ENCODE measurements at places on chromosomes 7 and 10.

DNA sequence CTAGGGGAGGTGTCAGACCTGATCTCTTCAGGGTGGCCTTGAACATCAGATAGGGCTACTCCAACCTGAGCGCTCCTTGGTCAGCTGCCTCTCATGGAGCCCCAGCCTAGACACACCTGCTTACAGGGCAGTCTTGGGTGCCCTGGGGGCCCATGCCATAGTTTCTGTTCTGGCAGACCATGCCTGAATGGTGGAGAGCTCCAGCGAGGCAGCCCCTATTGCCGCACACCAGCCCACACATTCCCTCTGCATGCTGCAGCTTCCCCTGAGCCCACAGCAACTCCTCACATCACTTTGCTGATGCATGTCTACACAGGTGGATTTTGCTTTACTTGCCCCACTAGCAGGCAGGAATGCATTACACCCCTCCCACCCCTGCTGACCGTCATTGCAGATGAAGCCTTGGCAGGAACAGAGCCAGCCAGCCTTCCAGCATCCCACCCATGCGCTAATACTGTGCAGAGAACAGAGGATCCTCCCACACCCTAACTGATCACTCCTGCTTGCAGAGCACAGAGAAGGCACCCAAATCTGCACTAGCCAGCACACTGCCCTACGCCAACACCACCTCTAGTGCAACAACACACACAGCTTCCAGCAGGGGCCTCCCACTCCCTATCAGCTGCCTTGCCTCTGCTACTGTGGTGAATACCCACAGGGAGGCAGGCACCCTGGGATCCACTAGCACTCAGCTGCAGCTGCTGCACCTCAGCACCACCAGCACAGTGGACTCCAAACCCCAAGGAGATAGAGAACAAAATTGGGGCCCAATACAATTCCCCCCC lies 43.0 kb upstream of the GRM3 start:
- DNase-seq = peak; percentile 39

- DNase-seq = peak; percentile 84
These were observed 1.5 kb downstream of the MKX start for GRCh38 chr10:27743877-27744801.

DNA sequence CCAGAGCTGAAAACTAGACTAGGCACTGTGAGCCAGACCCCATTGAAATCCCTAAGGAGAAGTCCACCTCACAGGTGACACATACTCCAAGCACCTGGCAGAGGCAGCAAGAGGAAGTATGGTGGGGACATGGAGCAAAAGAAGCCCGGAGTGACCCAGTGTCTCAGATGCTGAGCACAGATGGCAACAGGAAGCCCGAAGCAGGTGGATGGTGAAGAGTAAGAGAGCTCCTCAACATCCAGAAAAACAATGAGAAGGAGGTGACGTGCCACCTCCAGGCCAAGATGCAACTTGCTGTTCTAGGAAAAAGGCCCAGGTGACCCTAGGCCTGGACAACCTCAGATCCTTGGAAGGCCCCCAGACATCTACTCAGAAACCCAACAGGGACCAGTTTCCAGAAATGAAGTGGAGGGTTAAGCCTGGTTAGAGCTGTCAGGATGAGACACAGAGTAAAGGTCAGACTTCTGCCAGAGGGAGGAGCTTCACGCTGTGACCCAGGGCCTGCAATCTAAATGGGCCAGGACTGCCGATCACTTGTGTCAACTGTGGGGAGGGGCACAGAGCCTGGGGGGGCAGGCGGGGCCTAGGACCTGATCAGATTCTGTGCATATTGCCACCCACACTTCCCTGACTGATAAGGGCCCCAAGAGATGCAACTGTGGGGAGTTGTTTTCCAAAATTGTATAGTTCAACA lies 2.4 kb upstream of the COBL start:
- DNase-seq = no peak

- peak; percentile 80 for DNase-seq
These were observed 144.0 kb downstream of the RPS24 start for GRCh38 chr10:78177491-78178185.

DNA sequence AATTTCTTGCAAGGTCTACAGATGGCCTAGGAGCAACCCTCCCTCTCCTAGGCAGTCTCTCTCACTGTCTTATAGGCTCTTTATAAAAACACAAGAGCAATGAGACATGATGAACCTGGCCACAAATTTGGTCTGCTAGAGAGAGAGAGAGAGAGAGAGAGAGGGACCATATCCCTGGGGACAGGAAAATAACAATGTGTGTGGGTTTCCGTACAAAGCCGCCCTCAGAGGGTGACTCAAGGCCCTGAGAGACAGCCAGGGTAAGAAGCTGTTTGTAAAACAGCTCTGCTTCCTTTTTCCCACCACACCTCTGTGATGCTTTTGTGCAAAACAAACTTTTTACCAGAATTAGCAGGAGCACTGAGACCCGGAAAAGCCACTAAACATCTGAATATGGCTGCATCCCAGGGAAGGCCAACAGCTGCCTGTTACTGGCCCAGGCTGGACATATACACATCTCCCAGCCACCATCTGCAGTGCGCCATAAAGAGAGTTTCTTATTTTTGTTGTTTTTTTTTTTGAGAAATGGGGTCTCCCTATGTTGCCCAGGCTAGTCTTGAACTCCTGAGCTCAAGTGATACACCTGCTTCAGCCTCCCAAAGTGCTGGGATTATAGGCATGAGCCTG lies 18.4 kb downstream of the GIMAP5 start:
- DNase-seq = no peak

GRCh38 chr7:118080947-118081346 lies 103.0 kb upstream of the LSM8 start:
- no peak for DNase-seq

GRCh38 chr7:147944321-147944720 lies 646.2 kb upstream of the C7orf33 start:
- DNase-seq = no peak

- peak; percentile 13 for DNase-seq
These were observed 129.0 kb downstream of the MARCHF5 start for GRCh38 chr10:92419740-92420545.

GRCh38 chr7:112449353-112449752 lies 907 bp upstream of the IFRD1 start:
- DNase-seq = no peak

Data from neural progenitor cell (in vitro differentiated cells).